ENCODE measurements at places on chromosomes 2 and 18.
A peak's percentile ranks its signal among the peaks of the same experiment; 100 is the strongest.

DNA sequence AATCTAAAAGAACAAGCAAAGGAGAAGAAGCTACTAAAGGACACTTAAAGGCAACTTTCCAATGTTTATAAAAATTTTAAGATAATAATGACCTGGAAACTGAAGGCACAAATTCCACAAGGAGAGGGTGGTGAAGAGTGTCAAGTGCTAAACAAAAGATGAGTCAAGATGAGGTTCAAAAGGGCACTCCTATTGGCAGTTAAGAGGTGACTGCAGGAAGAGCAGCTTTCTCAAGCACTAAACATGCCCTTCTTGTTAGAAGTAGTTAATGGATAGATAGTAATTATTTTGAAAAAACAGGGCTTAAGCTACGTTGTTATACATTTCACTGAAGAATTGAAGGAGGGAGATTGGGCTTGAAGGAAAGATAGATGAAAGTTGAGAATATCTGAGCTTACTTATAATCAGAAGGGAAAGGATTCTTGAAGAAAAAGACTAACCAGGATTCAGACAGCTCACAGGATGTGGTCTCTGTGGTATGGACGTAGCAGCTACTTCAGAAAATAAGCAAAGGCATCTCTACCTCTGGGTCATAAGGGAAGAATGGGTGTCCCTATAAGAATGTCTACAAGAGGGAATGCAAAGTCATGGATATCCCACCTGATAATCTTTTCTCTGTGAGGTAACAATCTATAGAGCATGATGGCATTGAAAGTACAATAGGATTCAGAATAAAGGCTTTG, 454.7 kb upstream of the SLC39A10 start:
- no peak for DNase-seq

DNA sequence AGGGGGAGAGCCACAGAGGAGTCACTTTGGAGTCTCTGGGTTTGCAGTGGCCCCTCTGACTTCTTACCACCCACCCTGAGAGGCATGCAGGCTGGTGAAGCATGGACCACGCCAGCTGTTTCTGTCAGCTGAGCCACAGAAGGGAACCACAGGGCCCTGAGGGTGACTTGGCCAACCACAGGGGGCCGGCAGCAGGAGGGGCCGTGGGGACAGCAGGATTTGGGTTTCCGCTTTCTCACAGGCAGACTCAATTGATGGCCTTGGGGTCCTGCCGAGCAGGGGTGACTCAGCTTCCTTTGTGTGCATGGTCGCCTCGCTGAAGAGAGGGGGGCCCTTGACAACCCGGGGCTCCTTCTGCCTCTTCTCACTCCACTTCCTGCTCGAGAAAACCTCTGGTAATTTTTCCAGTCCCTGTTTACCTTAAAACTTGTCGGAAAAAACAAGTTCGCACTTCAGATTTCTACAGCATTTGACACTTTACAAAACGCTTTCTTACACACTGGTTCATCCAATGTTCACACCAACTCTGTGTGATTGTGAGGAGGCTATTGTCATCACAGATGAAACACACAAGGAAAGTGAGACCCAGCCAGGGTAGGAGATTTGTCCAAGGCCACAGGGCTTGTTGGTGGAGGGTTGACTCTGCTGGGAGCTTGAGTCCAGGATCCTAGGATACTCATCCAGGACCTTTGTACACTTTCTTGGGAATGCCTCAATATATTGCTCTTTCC, 311.2 kb downstream of the LPIN1 start:
- DNase-seq, result peak; percentile 60

DNA sequence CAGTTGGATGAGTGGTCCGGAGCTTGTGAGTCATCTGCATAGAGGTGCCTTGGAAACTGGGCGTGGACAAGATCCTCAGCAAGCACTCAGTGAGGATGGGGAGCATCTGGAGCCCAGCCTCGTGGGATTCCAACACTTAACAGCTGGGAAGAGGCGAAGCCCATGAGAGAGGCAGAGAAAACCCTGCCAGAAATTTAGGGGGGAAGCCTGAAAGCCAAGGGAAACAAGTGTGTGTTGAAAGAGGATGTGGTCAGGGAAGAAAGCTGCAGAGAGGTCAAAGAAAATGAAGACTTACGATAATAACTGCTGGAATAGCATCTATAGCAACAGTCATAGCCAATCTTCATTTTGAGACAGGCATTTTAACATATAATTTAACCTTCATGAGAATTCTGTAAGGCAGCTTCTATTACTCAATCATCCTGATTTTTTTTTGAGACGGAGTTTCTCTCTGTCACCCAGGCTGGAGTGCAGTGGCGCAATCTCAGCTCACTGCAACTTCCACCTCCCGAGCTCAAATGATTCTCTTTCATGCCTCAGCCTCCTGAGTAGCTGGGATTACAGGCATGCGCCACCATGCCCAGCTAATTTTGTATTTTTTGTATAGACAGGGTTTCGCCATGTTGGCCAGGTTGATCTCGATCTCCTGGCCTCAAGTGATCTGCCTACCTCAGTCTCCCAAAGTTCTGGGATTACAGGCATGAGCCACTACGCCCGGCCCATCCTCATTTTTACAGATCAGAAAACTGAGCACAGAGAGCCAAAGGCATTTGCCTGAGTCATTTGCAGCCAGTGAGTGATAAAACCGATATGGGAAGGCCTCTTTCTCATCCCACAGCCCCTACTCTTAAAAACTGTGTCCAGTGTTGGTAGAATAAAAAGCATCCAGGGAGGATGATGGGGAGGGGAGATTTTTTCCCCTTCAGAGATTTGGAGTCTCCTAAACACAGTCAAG, 214.4 kb upstream of the EPAS1 start:
- DNase-seq, result peak; percentile 69

DNA sequence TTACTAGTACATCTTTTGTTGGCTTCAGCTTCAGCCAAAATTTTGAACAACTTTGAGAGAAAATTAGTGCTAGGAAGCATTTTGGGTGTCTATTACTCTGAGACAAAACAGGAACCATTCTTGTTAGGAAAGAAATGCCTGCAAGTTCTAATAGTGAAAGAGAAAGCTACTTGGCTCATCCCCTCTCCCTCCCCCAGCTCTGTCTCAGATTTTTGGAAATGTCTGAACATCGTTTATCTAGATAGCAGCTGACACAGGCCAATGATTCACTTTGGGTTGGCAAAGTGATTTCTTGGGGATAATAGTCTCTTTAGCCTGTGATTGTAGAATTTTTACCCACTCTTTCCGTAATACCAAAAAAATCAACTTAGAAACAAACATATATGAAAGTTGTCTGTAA, 42.3 kb upstream of the PTPRM start:
- no peak for DNase-seq

GRCh38 chr2:66448136-66448991, 13.4 kb downstream of the MEIS1 start:
- no peak for DNase-seq

- no peak for DNase-seq
These were observed 149.7 kb upstream of the KLHL29 start for GRCh38 chr2:23235292-23235691.

GRCh38 chr2:67135208-67135607, 261.9 kb upstream of the ETAA1 start:
- DNase-seq, result no peak

DNA sequence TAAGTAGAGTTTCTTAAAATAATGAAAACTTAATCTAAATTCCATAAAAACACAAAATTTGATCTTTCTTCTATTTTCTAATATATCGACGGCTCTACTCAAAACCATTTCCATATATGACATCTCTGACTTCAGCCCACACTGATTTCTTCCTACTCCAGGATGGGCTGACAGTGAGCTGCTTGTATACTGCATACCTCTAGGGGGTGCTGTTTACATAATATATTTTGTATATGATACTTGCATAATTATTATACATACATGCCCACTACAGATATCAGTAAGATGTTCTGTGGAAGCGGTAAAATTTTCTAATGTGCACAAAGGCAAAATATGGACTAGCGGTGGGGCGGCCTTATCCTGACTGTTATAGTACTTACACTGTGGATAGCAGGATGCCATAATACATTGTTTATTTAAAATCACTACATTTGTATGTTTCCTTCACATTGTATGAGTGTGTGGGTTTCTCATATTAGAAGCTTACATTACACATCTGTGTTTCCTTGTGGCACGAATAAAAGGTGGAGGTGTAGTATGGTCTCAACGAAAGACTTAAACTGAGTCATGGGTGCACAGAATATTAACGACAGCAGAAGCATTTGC, 66.1 kb upstream of the NXPH2 start:
- peak; percentile 6 for DNase-seq

- DNase-seq, result peak; percentile 93
These were observed 172.9 kb upstream of the SETBP1 start for GRCh38 chr18:44507729-44508325.

- DNase-seq, result no peak
These were observed 41.4 kb downstream of the SPP2 start for GRCh38 chr2:234091883-234092282.

- no peak for DNase-seq
These were observed 16.7 kb downstream of the POMC start for GRCh38 chr2:25151718-25152117.

- DNase-seq, result no peak
These were observed 11.1 kb downstream of the TEX51 start for GRCh38 chr2:126909781-126910180.

- DNase-seq, result no peak
These were observed 134.1 kb downstream of the COPS8 start for GRCh38 chr2:237219826-237220225.

DNA sequence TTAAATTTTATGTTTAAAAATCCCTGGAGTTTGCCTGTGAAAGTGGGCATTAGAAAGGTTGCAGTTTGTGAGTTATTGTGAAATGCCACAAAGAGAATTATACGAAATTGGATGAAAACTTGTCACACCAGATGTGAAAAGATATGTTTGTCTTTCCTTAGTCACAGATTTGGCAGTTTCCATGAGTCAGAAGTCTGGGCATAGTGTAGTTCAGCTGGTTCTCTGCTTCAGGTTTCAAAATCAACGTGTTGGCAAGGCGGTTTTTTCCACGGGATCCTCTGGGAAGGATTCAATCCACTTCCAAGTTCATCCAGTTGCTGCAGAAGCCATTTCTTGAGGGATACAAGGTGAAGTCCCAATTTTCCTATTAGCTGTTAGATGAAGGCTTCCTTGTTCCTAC, 658.0 kb upstream of the CDH2 start:
- no peak for DNase-seq

DNA sequence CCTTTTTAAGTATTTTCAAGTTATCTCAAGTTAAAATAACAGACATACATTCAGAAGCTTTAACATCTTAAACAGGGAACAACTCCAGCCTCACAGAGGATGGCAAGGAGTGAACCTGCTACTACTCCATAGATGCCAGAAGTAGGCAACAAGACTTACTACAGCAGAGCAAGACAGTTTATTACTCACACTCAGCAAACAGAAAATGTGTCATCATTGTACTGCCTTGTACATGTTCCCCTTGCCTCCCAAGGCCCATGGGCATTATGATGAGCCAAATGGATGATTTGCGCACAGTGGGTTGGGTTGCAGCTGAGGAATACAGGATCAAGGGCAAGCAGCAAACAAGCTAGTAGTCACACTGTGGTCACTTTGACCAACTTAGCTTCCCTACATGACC, 80.6 kb upstream of the VRK2 start:
- no peak for DNase-seq

GRCh38 chr2:45169339-45170190, 160.3 kb upstream of the SIX2 start:
- DNase-seq, result no peak

- DNase-seq, result peak; percentile 53
These were observed 33.7 kb upstream of the WIPF1 start for GRCh38 chr2:174631009-174631981.

All from inflammatory macrophage (primary cell).